ENCODE measurements at places on chromosomes 13 and 19.

DNA sequence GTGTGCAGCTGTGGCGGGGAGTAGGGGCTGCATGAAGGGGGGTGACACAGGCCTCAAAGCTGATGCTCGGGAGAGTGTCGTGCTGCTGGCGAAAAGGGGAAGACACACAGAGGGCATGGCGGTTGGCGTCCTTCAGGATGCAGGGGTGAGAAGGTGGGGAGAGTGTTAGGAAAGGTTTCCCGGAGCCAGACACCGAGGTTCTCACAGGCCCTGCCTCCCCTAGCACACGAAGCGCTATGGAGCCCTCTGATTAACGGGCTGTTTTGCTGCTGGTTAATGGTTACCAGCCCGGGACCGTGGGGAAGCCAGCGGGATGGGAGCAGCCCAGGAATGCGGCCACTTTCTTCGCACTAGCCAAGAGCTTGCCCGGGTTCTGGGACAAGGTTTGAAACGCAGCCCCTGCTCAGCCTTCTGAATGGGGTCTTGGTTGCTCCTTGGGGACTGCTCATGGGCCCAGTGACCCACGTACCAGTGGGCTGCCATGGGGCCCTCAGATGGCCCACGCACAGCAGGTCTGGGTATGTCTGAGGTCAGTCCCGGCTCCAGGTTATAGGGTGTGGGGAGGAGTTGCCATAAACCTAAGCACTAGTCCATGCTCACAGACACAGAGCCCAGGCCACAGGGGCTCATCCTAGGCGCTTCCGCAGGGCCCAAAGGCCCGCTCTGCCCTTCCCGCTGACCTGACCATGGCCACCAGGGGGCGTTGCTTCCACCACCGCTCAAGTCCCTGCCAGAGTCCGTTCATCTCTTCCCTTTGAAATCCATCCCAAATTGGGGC is 31.3 kb upstream of the ISYNA1 start:
- no peak for DNase-seq

GRCh38 chr19:8705742-8706141 is 7.1 kb upstream of the ACTL9 start:
- no peak for DNase-seq

DNA sequence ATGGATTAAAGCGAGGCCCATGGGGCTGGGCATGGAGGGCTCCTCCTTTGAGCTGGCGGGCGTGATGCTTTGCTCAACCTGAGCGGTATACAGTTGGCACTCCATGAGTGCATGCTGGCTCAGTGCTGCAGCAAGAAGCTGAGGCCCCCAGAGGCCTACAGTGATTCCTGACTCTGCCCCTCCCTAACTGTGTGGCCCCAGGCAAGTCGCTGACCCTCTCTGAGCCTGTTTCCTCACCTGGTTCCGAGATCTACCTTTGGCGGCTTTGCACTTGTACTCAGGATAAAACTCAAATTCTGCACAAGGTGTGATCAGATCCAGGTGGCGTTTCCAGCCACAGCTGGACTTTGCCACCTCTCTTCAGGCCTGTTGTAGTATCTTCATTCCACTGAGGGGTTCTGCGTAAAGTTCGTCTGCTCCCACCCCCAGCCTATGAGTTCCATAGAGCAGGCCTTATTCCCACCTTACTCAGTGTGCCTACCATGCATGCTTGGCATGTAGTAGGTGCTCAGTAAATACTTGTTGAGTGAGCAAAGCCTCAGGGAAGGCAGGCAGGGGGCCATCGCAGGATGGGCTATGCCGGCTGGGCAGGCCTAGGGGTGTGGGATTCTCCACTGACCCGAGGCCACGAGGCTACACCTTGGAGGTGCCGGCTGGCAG is 7.9 kb downstream of the LRP3 start:
- no peak for DNase-seq

DNA sequence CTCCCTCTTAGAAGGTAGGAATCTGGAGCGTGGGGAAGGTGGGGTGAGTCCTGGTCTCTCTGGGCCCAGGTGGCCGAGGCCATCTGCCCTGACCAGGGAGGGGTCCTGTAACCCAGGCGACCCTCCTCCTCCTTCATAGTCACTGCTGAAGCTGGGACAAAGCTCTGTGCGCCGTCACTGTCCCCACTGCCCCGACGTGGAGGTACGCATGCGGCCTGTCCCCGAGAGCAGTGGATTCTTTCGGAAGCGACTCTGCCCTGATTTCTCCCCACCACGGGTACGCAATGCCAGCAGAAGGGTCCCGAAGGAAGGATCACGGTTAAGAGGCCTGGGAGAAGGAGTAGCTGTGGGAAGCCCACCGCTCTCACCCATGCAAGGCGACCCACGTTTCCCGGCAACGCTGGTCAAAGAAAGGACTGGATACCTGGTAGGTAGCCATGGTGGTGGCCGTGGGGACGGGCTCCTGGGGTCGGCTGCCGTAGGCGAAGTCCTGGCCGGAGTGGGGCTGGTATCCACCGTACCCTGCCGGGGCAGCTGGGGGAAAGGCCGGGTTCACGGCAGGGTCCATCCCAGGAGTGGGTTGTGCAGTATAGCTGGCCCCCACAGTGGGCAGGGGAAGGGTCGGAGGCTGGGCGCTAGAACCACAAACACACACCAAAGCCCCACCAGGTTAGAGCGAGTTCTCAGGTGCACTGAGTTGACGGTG is 34.3 kb downstream of the ZFR2 start:
- no peak for DNase-seq

DNA sequence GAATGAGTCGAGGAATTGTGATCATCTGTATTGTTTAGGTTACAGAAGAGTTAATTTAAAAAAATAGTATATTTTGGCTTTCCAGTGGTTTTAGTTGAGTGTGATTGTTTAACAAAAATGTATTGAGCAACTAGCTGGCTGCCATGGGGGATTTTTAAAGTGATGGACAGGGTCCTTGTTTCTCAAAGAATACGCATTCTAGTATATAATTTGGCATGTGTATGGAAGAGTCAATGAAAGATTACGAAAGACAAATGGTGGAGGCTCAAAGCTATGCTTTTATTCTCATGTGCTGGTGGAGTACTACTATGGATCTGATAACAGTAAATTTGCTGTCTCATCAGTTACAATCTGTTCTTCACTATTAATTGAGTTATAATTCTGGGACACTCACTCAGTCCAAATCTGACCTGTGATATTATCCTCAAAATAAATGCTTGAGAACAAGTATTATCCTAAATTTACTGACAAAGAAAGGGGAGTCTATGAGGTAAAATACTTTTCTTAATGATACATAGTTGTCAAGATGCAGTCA is 240.0 kb downstream of the GPC6 start:
- DNase-seq = no peak

GRCh38 chr13:22405891-22406290 is 735.0 kb downstream of the FGF9 start:
- DNase-seq = no peak

GRCh38 chr19:45753548-45753947 is 15.5 kb downstream of the SIX5 start:
- no peak for DNase-seq

DNA sequence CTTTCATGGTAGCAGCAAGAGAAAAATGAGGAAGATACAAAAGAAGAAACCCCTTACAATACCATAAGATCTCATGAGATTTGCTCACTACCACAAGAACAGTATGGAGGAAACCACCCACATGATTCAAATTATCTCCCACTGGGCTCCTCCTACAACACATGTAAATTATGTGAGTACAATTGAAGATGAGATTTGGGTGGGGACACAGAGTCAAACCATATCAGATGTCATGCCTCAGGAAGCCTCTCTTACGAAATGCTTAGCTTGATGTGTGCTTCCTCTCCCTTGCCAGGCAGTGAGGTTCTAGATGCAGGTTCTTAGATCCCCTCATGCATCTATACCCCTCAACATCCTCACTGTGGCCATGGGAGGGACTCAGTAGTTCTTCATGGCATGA is 63.2 kb upstream of the RGCC start:
- DNase-seq = no peak

GRCh38 chr13:94921181-94921580 is 208.8 kb upstream of the SOX21 start:
- no peak for DNase-seq

DNA sequence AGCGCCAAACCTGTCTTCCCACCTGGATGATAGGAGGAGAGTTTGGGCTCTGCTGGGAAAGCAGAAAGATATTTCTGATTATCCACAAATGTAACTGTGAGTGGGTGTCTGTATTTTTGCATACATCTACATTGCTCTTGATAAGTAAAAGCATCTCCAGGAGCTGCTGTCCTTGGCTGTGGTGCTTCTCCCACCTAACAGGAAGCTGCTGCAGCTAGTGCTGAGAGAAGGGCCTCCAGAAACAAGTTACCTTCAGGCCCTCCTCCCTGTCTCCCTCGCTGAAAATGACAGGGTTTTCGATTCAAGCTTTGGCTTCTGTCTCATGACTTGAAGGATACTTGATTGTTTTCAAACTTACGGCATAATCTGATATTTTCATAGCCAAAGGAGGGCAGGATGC is 90.1 kb downstream of the FOXO1 start:
- DNase-seq = no peak
